ENCODE measurements at places on chromosomes 11 and 22.
A peak's percentile ranks its signal among the peaks of the same experiment; 100 is the strongest.

- no peak for DNase-seq
Observed at GRCh38 chr11:2298131-2298794, 3.5 kb downstream of the C11orf21 start.

- DNase-seq = no peak
Observed at GRCh38 chr22:36208914-36209313, 7.3 kb upstream of the APOL4 start.

- no peak for DNase-seq
Observed at GRCh38 chr11:35540526-35540925, 15.1 kb upstream of the PAMR1 start.

GRCh38 chr11:443542-444199 is 1.9 kb upstream of the ANO9 start:
- peak; percentile 27 for DNase-seq

GRCh38 chr11:69534166-69534530 is 52.7 kb downstream of the LINC01488 start:
- no peak for DNase-seq
